Activated CD4-positive, alpha-beta T cell treated with anti-CD3 and anti-CD28 coated beads for 36 hours (primary cell): ENCODE measurements at places on chromosomes 16 and 17. TPM values are rescaled to one million over a fixed set of nuclear protein-coding genes. Genes with fewer than 3 reads are reported as not detected.

ZNF785 gene
- total RNA-seq, result 9.2 TPM

- H3K27me3 ChIP-seq, result no peaks in the 10 kb centered on the region
- H3K4me3 ChIP-seq, result no peak overlapping the region
Measured at GRCh38 chr16:56964243-56965148, 2.7 kb downstream of the CETP start.

GRCh38 chr16:28975158-28975599 is 601 bp downstream of the SPNS1 start:
- DNase-seq, result no peak
- H3K27ac ChIP-seq, result peak overlapping the region; percentile 77
- peak overlapping the region; percentile 98 for H3K4me3 ChIP-seq
- H3K36me3 ChIP-seq, result peaks cover 4% of the 10 kb centered on the region
- H3K4me1 ChIP-seq, result peaks cover 30% of the 10 kb centered on the region

DNA sequence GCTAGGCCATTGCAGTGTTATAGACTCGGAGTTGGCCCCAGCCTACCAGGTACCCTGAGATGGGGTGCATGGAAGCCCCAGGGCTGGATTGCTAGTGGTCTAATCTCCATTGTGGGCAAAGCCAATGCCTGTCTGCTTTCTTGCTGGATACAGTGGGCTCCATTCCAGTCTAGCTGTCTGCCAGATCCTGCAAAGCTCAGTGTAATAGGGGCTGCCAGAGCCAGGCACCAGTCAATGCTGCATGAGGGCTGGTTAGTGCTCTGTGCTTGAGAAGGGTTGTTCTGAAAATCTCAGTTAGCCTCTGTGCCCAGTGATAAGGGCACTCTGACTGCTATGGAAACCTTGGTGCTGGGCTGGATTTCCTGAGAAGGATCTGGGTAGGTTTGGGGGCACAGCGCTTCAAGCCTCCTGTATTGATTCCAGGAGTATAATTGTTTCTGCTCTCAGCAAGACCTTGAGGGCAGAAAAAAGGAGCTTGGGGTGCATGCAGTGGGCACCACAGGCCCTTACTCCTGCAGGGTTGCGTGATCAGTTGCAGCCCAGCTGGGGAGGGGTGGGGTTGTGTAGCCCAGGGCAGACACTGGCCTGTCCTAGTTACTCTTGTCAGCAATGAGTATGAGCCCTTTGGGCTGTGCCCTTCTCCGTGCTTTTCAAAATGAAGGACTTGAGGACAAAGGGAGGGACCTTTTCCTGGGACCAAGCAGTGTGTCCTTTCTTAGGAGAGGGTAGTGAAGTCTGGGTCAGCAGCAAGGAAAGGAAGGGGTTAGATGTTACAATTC is 19.0 kb downstream of the SMPD3 start:
- no peak for DNase-seq
- no peaks in the 10 kb centered on the region for H3K27me3 ChIP-seq
- H3K36me3 ChIP-seq, result no peaks in the 10 kb centered on the region

DNA sequence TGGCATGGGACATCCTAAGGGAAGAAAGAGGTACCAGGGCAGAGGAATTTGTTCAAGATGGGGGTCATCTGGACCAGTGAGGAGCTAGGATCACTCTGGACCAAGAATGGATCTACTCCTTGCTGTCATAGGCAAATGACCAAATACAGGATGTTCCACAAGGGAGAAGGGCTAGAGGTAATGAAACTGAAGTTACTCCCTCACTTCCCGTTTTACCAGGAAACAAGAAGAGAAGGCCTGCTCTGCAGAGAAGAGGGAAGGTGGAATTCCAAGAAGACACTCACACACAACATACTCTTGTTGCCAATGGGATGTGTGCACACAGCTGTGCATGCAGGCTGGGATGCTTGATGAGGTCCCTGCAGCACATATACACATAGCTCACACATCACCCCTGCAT is 38.6 kb downstream of the NEUROD2 start:
- H3K27ac ChIP-seq, result no peak overlapping the region
- H3K4me3 ChIP-seq, result no peak overlapping the region
- H3K27me3 ChIP-seq, result peaks cover 3% of the 10 kb centered on the region
- DNase-seq, result no peak
- peaks cover 50% of the 10 kb centered on the region for H3K36me3 ChIP-seq
- H3K4me1 ChIP-seq, result peaks cover 3% of the 10 kb centered on the region

STH gene
- not detected for total RNA-seq

- no peaks in the 10 kb centered on the region for H3K36me3 ChIP-seq
- DNase-seq, result peak; percentile 40
- H3K4me1 ChIP-seq, result no peaks in the 10 kb centered on the region
- no peak overlapping the region for H3K27ac ChIP-seq
- peaks cover 28% of the 10 kb centered on the region for H3K27me3 ChIP-seq
Measured at GRCh38 chr17:66975614-66976378, 11.3 kb downstream of the CACNG4 start.
